Stimulated activated CD4-positive, alpha-beta T cell treated with anti-CD3 and anti-CD28 coated beads, Interleukin-1b, Interleukin-23, amount 100 ng/mL, for 1 hour (primary cell): ENCODE measurements at places on chromosomes 6 and 20.

DNA sequence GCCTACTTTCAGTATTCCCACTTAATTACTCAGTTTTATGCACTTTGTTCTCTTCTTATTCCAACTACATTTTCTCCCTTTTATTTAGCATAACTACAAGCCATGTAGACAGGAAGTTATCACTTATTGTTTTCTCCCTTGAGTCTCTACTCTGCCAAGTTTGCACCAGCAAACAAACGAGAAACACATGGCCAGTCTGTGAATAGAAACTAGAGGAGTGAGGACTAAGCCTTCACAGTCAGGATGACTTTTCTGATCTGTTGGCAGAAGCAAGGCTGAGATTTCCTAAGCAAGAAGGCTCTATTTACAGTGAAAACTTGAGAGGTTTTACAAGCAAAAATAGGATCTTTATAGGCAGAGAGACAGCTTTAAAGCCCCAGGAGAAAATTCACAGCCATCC is 69.8 kb upstream of the TINAG start:
- DNase-seq: no peak

DNA sequence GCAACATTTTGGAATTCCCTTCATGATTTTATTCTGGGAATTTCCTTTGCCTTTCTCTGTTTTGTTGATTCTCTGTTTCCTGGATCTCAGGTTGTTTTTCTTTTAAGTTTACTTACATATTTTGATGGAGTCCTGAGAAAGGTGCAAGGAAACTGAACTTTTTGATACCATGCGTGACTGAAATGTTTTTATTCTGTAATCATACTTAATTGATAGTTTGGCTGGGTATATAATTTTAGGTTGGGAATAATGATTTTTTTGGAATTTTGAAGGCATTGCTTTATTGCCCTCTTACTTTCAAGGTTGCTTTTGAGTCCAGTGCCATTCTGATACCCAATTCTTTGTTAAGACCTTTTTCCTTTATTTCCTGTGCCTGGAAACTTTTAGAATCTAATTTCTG is 45.2 kb downstream of the LRRC1 start:
- no peak for DNase-seq

DNA sequence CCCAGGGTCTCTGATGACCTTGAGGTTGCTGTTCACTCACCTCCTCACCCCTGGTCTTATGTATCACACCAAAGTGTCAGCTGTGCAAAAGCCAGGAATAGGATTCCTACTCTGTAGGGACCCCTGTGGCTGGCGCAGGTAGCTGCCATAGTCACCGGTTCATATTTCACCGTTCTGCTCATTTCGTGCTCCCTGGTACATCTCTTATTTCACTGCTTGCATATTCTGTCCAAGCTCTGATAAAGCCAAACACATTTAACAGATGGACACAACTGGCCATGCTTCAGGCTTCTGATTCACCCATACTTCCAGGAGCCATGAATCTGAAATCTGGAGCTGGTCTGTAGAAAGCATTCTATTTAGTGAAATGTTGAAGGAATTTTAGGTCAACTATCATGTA is 20.5 kb downstream of the SLC22A3 start:
- no peak for DNase-seq

DNA sequence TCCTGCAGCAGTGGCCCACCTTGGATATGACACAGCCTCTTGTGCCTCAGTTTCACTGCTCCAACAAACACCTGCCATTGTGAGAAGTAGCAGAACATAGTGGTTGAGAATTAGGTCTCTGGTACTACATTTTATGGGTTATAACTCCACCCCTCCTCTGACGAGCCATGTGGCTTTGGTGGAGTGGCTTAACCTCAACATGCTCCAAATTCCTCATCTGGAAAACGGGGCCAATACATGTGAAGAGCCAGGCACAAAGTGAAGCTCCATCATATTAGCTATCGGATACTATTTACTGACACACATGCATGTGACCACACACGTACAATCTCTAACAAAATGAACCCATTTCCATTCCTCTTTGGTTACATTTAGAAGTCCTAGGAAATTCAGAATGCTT is 8.4 kb upstream of the KIZ start:
- DNase-seq: no peak

GRCh38 chr6:35960187-35960586 is 39.3 kb upstream of the SRPK1 start:
- DNase-seq: no peak

GRCh38 chr6:15398633-15399275 is 152.9 kb downstream of the JARID2 start:
- DNase-seq: no peak

DNA sequence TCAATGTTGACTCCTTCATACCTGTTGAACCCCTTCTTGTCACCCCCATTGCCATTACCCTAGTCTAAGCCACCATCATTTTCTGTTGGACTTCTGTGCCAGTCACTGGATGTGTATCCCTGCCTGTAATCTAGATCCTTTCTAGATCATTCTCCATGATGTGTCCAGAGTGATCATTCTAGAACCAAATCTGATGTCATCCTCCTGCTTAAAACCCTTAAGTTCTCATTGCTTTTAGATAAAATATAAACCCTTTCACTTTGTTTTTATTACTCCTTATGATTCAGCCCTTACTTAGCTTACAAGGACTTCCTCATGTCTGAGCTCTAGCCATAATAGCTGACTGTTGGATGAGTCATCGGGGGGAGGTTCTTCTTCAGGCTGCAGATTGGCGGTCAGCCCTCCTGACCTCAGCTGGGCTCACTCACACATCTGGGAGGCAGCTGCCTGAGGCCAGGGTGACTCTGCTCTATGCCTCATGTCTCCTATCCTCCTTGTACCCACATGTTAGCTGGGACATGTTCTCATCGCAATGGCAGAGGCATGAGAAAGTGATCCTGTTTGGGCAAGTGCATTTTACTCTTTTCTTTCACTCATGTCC is 287.6 kb downstream of the ESR1 start:
- no peak for DNase-seq

GRCh38 chr6:30483677-30484279 is 5.5 kb upstream of the HLA-E start:
- DNase-seq: no peak

GRCh38 chr20:21534453-21534852 is 20.6 kb upstream of the NKX2-2 start:
- no peak for DNase-seq

DNA sequence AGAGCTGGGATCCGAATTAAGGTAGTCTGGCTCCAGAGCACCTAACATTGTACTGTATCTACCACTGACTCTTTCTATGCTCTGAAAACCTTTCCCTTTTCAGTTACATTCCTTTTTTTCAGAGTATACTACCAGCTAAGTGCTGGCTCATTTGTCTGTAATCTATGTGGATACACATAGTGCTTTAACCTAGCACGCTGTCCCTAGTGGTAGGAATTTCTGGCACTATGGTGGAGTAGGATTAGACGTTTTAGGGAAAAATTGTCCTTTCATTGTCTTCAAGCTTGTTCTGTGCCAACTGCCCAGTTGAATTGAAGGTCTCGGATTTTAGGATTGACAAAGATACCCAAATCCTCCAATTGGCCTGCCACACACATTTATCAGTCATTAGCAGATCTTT is 259.1 kb upstream of the FERMT1 start:
- no peak for DNase-seq

DNA sequence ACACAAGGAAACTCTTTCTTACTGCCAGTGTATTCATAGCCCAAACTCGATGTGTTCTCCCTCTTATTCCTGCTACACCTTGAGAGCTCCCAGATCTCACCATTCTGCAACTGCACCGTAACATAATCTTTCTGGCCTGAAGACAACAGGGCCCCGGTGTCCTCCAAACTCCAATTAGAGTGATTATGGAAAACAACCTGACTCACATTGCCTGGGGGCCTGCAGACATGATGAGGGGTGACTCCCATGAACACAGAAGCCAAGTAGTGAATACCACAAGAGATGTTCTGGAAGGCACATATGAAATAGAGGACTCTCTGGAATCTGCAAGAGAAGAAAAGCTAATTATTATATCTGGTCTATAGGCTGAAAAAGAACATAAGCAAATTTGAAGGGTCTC is 19.7 kb downstream of the SLC22A16 start:
- no peak for DNase-seq

GRCh38 chr20:1891263-1892118 is 3.7 kb upstream of the SIRPA start:
- DNase-seq: no peak

GRCh38 chr20:31713312-31714273 is 9.1 kb downstream of the BCL2L1 start:
- DNase-seq: no peak

GRCh38 chr6:161498359-161498758 is 224.5 kb upstream of the AGPAT4 start:
- DNase-seq: no peak

DNA sequence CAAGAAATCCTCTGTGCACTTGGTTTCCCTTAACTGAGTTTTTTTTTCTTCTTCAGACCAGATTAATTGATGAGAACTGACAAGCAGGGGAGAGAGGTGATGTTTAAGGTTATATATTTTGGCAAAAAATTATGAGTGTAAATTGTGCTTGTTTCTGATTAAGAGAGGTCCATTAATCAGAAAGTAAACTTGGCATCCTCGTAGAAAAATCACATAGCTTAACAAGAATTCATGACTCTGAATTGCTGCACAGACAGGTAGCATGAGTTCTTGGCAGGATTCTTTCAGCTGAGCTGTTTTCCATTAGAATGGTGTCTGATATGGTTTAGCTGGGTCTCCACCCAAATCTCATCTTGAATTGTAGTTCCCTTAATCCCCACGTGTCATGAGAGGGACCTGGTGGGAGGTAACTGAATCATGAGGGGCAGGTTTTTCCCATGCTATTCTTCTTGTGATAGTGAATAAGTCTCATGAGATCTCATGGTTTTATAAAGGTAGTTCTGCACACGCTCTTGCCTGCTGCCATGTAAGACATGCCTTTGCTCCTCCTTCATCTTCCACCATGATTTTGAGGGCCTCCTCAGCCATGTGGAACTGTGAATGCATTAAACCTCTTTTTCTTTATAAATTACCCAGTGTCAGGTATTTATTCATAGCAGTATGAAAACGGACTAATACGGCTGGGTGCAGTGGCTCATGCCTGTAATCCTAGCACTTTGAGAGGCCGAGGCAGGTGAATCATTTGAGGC is 34.2 kb upstream of the DDR1 start:
- DNase-seq: no peak

- no peak for DNase-seq
These were observed 156.3 kb upstream of the RNF24 start for GRCh38 chr20:4171538-4172116.

DNA sequence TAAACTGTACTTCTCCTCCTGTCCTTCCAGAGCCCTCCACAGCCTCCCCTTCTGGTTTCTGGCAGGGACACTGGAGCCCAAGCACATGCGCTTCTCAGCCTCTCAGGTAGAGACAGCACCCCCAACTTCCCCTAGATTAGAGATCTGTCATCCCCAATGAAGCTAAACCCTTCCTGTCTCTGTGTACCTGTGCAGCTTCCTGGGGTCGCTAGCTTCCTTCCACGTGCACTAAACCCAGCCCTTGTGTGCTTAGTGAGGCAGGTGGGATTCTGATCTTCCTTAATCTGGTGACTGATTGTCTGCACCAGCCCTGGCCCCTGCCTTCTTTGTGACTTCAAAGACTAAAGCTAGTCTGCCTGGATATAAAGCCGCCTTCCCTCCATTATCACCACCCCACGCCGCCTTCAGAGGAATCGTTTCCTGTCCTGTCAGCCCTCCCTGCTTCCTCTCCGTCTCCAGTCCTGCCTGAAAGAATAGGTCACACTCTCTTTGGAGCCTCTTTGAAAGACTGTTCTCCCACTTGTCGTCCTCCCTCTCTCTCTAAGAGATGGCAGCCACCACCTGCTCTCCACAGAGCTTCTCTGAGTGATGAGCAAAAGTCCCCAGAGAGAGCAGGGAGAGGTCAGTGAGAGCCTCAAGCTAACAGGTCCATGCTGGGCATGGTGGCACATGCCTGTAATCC is 27.5 kb downstream of the CAPN11 start:
- no peak for DNase-seq

DNA sequence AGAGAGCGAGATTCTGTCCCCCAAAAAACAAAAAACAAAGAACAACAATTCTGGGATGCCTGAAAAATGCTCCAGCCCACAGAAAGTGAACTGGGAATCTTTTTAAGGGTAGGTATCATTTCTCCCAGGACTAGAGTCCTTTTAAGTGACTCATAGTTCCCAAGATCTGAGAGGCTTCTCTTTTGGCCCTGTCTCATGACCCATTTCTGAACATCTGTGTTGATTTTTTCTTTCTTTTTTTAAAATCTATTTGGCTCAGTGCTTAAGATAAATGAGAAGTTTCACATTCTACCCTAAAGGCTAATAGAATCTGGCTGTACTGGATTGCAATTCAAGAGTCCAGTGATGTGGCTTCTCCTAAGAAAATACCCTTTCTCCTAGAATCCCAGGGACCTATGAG is 217.6 kb upstream of the FOXQ1 start:
- no peak for DNase-seq

DNA sequence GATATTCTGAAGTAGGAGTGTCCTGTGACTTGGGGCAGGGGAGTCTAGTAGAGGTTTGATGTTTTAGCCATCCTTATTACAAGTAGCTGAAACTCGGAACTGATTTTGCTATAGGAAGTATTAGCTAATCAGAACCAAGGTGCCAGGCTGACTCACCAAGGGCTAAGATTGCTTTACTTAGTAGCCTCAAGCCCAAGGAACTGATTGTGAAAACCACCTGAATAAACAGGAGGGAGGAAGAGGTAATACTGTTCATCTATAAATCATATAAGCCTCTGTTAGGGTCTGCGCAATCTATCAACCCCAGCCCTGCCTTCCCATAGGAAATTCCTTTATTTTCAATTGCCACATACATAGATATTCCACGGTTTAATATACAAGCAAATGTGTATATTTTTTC is 54.4 kb downstream of the GNAS start:
- no peak for DNase-seq

DNA sequence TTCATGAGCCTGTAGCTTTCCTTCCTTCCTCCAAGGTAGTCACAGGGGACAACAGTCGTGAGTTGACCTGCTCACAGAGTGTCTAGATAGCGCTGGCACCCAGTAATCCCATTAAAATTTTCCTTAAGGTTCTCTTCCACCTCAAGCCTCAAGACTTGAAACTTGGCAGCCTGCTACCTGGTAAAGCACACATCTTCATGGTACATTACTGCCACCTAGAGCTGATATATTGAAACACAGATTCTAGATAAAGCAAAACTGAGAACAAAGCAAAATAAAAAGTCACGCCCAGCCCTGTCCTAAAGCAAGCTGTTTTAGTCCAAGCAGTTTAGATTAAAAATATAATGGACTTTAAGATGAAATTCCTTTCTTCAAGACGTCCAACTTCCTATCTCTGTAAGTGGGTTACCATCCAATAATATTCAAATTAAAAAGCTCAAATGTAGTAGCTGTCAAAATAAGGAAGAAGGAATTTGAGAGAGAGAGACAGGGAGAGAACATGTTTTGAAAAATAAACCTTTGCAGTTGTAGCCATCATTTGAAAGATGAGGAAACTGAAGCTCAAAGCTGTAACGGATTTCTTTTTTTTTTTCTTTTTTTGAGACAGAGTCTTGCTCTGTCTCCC is 50.7 kb upstream of the CD83 start:
- DNase-seq: no peak
